Activated T-helper 17 cell treated with anti-CD3 and anti-CD28 coated beads, Interleukin-2, amount 50 U/mL, for 72 hours (primary cell): ENCODE measurements at places on chromosomes 11 and 22. TPM values are rescaled to one million over a fixed set of nuclear protein-coding genes. Genes with fewer than 3 reads are reported as not detected.

DNA sequence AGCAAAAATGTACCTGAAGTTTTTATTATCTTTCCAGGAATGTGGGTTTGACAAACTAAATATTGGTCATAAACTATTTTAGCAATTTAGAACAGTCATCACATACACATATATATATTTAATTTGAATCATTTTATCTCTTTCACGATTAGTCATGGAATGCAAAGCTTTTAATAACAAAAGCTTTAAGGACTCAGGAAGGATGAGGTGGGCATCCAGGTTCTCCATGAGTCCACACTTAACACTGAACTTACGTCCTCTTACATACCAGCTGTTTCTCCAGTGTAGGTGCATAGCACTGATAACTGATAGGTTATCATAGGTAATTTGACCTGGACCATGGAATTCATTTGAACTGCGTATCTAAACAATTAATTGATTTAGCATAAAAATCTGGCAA is 28.1 kb upstream of the GNAZ start:
- no peak for ATAC-seq

GRCh38 chr11:623999-624704 is 603 bp downstream of the CDHR5 start:
- ATAC-seq: no peak

Gene SLC22A9
- total RNA-seq: not detected

Gene MUC5B
- total RNA-seq: not detected

GRCh38 chr11:78020246-78020645 is 2.8 kb downstream of the KCTD14 start:
- no peak for ATAC-seq

DNA sequence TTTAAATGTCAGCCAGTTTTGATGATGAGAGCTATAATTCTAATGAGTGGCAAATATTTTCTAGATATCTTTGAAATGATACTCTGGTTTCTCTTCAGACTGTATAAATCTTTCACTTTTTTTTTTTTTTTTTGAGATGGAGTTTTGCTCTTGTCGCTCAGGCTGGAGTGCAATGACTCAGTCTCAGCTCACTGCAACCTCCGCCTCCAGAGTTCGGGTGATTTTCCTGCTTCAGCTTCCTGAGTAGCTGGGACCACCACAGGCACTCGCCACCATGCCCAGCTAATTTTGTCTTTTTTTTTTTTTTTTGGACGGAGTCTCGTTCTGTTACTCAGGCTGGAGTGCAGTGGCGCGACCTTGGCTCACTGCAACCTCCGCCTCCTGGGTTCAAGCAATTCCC is 113.6 kb downstream of the TEAD1 start:
- no peak for ATAC-seq
